Epithelial cell of prostate (primary cell): ENCODE measurements at places on chromosomes 5 and 9.
A peak's percentile ranks its signal among the peaks of the same experiment; 100 is the strongest.

DNA sequence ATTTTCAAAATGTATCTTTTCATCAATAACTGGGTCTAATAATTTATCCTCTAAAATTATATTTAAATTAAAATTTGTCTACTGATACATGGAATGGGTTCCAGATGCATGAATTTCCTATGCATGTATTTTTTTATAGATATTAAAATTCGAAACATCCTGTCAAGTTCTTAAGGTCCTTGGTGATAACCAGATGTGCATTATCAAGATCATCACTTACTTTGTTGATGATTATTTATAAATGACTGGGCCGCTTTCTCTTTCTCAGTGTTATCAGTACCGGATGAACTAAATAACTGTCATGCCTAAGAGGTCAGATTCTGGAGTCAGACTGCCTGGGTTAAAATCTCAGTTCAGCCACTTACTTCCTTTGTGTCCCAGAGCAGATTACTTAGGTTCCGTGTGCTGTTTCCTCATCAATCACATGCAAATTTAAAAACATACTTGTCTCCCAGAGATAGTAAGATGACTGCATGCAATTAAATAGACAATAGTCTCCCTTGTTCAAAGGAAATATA lies 124.3 kb downstream of the TEX10 start:
- DNase-seq = no peak

- DNase-seq = no peak
Measured at GRCh38 chr5:168030912-168031311, 260.5 kb upstream of the WWC1 start.

DNA sequence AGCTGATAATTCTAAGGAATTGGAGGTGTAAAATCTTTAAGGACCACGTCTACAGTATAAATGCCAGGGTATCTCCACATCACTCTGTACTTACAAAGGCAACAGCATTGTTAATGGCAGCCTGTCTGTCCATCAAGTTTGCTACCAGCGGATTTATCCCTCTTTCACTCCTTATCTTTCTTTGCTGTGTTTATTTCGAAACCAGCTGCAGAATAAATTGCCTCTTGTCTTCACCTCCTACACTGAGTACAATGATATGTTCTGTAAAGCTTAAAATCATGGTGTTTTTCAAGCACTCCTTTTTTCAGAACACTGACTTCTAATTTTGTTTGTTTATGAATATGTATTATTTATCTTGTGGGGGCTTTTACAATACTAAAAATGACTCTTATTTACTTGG lies 1088.1 kb downstream of the NR2F1-AS1 start:
- DNase-seq = no peak

DNA sequence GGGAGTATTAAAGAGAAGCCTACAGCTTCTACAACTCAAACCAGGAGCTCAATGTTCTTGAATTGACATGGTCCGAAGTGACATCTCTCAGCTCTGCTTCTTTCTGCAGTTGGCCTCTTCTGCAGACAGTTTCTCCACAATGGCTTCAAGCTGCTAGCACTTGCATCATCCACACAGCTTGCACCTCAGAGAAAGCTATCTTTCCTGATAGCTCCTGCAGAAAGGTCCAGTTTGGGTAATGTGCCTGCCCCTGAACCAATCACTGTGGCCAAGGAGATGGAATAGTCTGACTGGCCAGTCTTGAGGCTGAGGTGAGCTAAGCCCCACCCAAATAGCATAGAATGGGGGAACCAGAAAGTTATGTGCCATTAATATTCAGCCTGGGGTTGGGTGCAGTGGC lies 95.8 kb upstream of the ABCA1 start:
- no peak for DNase-seq

- no peak for DNase-seq
Measured at GRCh38 chr5:150143350-150144245, 12.0 kb downstream of the PDGFRB start.

- no peak for DNase-seq
Measured at GRCh38 chr5:67090593-67090992, 106.0 kb downstream of the CD180 start.

GRCh38 chr9:136721339-136722092 lies 9.1 kb downstream of the DIPK1B start:
- DNase-seq = peak; percentile 54

DNA sequence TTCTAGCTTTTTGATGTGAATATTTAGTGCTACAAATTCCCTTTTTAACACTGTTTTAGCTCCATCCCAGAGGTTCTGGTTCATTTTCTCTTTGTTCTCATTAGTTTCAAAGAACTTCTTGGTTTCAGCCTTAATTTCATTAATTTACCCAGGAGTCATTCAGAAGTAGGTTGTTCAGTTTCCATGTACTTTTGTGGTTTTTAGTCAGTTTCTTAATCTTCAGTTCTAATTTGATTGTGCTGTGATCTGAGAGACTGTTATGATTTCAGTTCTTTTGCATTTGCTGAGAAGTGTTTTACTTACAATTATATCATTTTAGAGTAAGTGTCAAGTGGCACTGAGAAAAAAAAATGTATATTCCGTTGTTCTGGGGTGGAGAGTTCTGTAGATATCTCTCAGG lies 240.1 kb upstream of the RASA1 start:
- no peak for DNase-seq

DNA sequence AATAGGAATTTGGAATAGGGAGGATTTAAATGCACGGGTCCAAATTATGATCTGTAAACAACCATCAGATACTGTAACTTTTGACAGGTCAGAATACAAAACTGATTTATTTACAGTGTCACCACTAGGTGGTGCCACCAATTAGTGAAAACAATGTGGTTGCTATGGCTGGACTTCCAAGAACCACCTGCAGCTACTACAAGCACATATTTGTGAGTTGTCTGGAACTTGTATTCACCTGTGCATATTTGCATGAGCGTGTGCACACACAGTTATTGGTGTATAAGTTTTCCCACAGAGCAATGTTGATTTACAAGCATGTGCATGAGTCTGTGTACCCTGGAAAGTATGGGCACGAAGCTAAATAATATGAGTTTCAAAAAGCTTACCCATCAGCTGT lies 3.0 kb upstream of the HRCT1 start:
- DNase-seq = no peak

GRCh38 chr5:15338546-15338945 lies 161.4 kb upstream of the FBXL7 start:
- no peak for DNase-seq

GRCh38 chr9:130444565-130445221 lies at the start of gene ASS1:
Gene ASS1, plus strand, starts transcription at chr9:130444961. Its CDS starts 7,268 bp downstream, at chr9:130452229.
- no peak for DNase-seq

DNA sequence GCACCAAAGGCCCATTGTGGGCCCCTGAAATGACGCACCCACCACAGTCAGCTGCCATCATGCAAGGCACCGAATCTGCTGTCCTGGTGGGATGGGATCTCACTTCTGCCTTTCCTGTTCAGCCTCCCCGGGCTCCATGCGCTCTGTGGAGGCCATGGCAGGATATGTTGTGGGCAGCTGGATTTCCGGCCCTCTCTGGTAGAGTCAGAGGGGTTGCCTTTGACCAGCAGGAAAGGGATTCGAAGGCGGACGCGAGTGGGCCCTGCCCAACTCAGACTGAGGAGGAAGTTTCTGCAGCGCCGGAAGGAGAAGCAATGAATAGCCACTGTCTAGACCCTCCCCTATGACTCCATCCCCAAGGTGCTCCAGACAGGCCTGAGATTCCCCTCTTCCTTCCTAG lies 35.5 kb downstream of the GADD45G start:
- DNase-seq = no peak

GRCh38 chr5:33629999-33630398 lies 189.2 kb downstream of the TARS1 start:
- no peak for DNase-seq

GRCh38 chr5:161410640-161411039 lies 135.9 kb downstream of the GABRB2 start:
- DNase-seq = no peak

- no peak for DNase-seq
Measured at GRCh38 chr9:37374892-37375291, 47.6 kb upstream of the GRHPR start.

- no peak for DNase-seq
Measured at GRCh38 chr5:11050596-11051304, 289.7 kb upstream of the DAP start.

DNA sequence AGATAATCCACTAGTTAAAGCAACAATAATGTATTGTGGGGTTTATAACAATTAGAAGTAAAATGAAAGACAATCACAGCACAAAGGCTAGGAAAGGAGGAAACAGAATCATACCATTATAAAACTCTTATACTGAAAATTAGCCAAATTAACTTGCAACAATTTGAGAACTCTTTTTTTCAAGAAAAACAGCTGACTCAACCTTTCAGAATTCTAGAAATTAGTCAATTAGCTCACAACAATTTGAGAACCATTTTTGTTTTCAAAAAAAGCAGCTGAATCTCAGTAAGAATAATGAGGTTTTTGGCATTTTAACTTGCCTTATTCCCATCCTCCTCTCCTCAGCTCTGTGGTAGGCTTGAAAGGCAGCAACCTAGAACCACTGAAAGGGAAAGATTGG lies 269.9 kb downstream of the NPR3 start:
- DNase-seq = no peak

- DNase-seq = no peak
Measured at GRCh38 chr9:112780450-112781036, 30.0 kb downstream of the SNX30 start.

DNA sequence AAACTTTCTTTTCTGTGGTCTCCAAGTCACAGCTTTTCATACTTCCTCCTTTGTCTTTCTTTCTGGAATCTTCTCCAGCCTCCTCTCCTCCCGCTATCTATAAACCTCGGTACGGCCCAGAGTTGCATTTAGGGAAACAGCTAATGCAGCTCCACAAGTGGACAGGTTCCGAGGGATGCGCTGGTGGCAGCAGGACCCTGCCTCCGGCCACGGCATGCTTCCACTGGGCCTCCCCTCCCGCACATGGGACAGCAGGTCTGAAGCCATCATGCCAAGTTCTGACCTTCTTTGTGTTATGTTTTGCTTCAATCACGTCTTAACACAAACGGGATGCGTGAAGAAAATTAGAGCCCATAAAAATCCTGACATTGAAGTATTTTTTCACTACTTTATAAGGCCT lies 136.9 kb downstream of the IRX2 start:
- no peak for DNase-seq

GRCh38 chr5:112250551-112250950 lies 168.5 kb downstream of the EPB41L4A start:
- no peak for DNase-seq

- no peak for DNase-seq
Measured at GRCh38 chr5:16809395-16810207, 126.5 kb downstream of the MYO10 start.

DNA sequence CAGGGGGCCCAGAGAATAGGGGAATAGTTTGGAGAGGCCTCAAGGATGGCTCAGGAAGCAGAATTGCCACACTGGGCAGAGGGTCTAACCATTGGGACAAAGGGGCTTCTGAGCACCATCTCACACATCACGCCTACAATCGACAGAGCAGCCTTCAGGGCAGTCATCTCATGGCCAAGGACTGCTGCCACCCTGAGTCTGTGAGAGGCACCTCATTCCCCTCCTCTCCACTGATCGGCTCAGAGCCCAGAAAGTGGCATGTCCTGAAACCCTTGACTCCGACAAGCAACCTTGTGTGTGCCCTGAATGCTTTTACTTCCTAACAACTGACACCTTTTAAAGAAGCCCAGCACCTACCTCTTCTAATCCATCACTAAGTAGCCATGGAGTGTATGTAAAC lies 128.9 kb upstream of the PTPN3 start:
- DNase-seq = no peak

GRCh38 chr9:94664801-94665200 lies 25.5 kb upstream of the FBP1 start:
- DNase-seq = no peak

DNA sequence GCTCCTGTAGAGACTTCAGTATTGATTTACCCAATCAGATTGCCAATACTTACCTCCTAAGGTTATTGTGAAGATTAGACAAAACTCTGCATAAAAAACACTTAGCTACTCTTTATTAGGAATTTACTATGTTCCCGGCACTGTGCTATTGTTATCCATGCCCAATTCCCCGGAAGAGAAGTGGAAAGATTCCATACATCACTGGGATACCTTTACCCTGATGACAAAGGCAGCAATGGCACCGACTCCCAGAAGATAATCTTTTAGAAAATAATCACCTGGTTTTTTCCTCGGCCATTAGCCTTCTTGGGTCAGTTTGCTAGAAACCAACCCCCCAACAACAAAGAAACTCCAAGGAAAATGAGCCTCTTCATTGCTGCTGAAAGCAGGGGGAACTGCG lies 226.0 kb downstream of the SNX18 start:
- DNase-seq = no peak

DNA sequence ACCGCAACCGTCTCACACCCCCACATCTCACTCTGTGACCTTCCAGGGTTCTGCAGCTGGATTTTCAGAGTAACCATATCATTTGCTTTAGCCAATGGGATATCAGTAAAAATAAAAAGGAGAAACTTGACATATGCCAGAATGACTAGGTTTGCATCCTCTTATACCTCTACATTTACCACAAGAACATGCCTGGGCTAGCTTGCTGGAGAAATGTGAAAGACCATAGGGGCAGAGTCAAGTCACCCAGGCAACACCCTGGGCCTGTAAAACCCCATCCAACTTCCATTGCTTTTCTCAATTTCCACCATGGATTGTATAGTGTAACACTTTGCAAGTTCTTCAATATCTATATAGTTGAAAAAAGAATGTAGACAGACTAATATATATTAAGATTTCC lies 731.1 kb downstream of the PTPRD start:
- DNase-seq = peak; percentile 27

DNA sequence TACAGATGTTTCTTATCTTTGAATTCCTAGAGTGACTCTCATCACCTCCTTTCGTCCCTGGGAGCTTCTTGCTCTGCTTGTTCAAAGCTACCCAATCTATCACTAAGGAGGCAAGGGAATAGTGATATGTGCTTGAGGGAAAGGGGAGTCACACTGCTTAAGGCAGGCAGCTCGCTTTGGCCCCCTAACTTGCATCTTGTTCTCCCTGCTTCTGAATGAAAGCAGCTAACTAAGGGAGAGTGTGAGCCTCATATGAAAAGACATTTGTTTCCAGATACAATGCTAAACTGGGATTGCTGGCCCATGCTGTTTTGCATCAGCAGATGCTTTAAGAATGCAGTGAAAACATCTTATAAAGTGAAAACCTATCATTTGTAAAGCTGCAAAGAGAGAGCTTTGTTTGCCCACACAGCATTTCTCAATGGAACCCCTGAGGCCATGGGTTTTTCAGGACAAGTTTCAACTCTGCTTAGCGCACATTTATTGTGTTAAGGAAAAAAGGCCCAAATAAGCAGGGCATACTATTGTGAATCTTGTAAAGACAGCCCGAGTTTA lies 367.9 kb upstream of the ADAMTSL1 start:
- no peak for DNase-seq

- no peak for DNase-seq
Measured at GRCh38 chr9:27059412-27059811, 49.6 kb upstream of the TEK start.
